ENCODE measurements at places on chromosomes 3 and 15. TPM values are rescaled to one million over a fixed set of nuclear protein-coding genes. Genes with fewer than 3 reads are reported as not detected.

IGF2BP2 gene
- total RNA-seq: 7.7 TPM

GRCh38 chr15:55253580-55253979 is 36.0 kb downstream of the RAB27A start:
- no peak for DNase-seq

- DNase-seq: peak; percentile 85
Observed at GRCh38 chr15:42048821-42049200, 28.0 kb upstream of the PLA2G4E start.

GRCh38 chr3:149501524-149501923 is 27.0 kb downstream of the TM4SF4 start:
- DNase-seq: no peak

- DNase-seq: peak; percentile 88
Observed at GRCh38 chr15:79811406-79812405, 85.1 kb downstream of the MTHFS start.

All from lower leg skin (tissue), 4 donors.